ENCODE measurements at places on chromosomes 2 and 18.

DNA sequence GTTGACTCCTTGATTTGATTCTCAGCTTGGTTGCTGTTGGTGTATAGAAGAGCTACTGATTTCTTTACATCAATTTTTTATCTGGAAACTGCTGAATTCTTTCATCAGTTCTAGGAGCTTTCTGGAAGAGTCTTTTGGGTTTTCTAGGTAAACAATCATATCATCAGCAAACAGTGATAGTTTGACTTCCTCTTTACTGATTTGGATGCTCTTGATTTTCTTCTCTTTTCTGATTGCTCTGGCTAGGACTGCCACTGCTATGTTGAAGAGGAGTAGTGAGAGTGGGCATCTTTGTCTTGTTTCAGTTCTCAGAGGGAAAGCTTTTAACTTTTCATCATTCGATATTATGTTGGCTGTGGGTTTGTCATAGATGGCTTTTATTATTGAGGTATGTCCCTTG is 140.5 kb downstream of the ZNF236 start:
- no peak for DNase-seq

DNA sequence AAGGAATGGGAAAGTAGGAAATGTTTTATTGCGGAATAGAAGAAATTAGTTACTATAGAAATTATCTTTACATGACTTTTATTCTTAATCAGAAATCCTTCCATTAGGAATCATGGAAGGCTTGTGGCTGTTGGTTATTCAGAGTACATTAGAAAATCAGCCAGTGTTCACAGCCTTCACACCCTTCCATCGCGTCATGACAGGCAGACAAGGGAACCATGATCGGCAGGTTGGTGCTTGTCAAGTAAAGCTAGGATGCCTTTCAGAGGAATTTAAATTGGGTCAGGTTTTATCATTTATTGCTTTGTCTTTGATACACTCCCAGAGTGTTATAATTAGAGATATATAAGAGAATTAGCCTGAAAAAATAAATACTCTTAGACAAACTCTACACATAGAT is 400.6 kb downstream of the THSD7B start:
- DNase-seq, result peak; percentile 45

- no peak for DNase-seq
These were observed 243.9 kb upstream of the ID2 start for GRCh38 chr2:8437949-8438400.

- DNase-seq, result no peak
These were observed 121.0 kb downstream of the RBMS1 start for GRCh38 chr2:160372585-160372984.

DNA sequence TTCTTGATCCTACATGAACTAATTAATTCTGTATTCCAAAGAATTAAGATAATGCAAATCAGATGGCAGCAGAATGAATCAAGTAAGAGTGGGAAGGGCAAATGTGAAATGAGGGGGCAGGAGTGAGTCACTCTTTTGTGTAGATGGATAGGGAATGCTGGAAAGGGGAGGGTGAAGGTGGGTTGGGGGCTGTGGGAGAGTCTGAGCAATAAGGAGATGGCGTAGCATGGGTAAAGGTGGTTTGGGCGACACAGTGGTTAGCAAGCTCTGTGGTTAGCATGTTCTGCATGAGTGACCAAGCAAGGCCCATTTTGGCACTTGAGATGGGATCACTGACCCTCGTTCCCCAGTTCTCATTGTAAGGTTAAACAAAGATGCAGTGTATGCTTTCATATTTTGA is 20.4 kb downstream of the GPD2 start:
- no peak for DNase-seq

DNA sequence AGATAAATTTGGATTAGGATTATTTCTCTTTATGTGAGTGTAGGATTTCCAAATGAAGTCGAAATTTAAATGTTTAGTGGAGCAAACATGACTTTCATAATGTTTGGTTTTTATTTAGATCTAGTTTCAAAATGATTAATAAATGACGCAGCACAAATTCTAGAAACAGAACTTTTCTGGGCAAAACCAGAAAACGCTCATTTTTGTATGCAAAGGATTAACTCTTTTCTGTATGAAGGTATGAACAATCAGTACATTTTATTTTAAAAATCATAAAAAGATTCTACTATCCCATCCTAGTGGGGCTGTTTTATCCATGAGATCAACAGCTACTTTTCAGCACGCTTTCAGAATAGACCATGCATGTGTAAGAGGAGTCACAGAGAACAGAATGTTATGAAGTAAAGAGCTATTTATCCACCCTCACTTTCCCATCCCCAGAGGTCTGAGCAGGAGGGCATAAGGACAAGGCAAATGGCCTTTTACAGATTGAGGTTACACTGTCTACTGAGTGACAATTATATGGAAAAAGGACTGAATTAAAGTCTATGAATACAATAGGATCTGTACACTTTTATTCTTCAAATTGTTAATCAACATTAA is 270.8 kb downstream of the ZEB2 start:
- DNase-seq, result no peak

DNA sequence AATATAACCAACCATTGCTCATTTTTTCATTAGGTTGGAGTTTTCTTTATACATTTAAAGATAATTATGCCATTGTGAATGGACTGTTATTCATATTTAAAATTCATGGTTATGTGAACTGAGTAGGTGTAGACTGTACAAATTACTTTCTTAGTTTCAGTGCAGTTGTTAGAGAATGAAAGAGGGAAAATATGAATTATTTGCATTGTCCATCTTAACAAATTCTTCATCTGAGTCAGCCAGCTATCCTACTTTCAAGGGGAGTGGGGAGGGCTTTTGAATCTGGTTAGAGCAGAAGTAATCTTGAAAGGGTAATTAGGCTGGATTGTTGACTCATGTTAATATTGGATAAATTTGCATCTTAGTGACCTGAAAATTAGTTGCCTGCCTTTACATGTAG is 212.0 kb downstream of the MCFD2 start:
- DNase-seq, result no peak

- DNase-seq, result no peak
These were observed 4.4 kb downstream of the TNFAIP6 start for GRCh38 chr2:151361674-151362370.

- no peak for DNase-seq
These were observed 234.0 kb downstream of the GBX2 start for GRCh38 chr2:235934059-235934773.

DNA sequence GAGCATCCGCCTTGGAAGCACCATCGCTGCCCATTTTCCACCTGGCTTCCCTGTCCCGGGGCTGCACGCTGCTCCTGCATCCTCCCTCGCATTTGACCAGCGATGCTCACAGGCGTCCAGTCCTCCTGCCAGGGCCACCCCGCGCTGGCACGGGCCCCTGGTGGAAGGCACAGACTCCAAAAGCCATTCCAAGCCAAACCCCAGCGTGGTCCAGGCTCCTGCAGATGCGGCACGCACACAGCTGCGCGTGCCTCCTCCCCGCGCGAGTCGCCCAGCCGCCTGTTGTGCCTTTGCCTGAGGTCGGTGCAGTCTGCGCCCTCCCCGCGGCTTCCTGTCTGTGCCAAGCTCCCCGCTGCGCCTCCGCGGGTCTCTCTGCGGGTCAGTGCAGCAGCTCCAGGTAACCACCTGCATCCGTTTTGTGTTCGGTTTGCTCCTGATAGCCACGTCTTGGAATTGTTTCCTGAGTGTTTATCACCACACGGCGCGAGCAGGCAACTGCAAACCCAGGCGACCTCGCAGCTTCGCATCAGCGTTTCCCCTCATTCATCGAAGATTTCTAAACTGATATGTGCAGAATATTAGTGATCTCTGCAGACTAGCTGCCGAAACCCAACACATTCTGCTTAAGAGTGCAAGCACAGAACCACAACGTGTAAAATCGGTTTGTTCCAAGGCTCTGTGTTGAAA is 65.2 kb upstream of the SALL3 start:
- DNase-seq, result no peak

GRCh38 chr2:152247337-152247695 is 71.8 kb upstream of the STAM2 start:
- no peak for DNase-seq

DNA sequence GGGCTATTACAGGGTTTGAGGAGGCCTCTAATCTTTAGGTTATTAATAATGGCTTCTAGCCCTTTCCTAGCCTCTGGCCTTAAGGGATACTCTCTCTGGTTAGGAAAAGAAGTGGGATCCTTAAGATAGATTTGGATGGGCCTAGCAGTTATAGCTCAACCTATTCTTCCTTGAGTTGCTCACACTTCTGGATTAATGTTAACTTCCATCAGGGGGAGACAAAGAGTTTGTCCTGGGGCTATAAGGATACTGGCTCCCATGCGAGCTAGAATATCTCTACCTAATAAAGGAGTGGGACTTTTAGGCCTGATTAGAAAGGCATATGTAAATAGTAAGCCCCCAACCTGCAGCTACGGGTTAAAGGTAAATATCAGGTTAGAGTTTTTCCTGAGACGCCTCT is 14.3 kb upstream of the PTH2R start:
- DNase-seq, result no peak

- no peak for DNase-seq
These were observed 9.8 kb downstream of the HNRNPLL start for GRCh38 chr2:38592951-38593350.
